ENCODE measurements at places on chromosomes 6 and 20.
A peak's percentile ranks its signal among the peaks of the same experiment; 100 is the strongest.

- no peak for DNase-seq
These were observed 408.4 kb downstream of the PKHD1 start for GRCh38 chr6:51678905-51679620.

- no peak for DNase-seq
These were observed 199.4 kb downstream of the PHACTR1 start for GRCh38 chr6:12916006-12916405.

DNA sequence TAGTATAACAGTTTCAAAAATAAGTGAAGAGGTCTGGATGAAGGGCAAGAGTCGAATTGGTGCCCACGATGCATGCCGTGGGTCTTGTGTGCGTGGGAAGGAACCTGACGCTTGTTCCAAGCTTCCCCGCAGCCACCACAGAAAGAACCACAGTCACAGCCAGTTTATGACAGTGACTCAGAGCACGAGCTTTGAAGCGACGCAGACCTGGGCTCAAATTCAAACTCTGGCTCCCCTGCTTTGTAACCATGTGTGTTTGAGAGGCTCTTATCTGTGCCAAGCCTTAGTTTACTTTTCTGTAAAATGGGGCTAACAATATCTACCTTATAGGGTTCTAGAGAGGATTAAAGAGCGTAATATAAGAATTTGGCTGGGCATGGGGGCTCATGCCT, 65.5 kb downstream of the SYNJ2 start:
- no peak for DNase-seq

DNA sequence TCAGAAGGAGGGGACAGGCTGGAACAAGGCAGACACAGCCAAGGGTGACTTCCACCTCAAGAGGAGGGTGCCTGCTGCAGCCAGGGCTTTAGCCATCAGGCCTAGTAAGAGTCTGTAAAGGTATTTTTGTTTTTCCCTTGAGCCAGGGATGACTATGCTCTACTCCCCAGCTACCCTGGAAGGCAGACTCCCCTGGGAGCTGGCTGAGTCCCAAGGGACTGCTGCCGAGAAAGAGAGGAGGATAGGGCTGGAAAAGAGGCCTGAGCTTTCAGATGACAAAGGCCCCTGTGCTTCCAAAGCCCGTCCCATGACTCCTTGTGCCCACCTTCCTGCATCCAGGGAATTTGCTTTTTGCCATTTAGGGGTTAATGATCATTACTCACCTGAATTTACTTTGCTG, 14.0 kb upstream of the GSTA4 start:
- no peak for DNase-seq

DNA sequence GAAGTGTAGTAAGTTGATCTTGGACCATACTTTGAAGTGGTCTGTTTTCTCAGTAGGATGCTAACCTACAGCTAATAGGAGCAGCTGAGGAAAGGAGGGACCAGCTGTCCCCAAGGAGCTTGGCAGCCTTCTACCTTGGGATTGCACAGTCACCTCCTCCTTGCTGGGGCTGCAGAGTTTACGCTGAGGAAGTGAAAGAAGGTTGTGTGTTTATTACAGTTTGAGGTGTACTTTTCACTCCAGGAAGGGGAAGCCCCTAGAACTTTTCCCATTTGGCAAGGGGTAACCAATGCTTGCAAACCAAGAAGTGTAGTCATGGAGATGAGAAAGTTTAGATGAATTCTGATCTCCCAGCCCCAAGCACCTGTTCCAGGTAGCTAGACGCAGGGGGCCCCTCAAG, 58.8 kb downstream of the BMP6 start:
- DNase-seq, result no peak

GRCh38 chr6:158278004-158278403, 34.3 kb upstream of the TULP4 start:
- DNase-seq, result no peak

DNA sequence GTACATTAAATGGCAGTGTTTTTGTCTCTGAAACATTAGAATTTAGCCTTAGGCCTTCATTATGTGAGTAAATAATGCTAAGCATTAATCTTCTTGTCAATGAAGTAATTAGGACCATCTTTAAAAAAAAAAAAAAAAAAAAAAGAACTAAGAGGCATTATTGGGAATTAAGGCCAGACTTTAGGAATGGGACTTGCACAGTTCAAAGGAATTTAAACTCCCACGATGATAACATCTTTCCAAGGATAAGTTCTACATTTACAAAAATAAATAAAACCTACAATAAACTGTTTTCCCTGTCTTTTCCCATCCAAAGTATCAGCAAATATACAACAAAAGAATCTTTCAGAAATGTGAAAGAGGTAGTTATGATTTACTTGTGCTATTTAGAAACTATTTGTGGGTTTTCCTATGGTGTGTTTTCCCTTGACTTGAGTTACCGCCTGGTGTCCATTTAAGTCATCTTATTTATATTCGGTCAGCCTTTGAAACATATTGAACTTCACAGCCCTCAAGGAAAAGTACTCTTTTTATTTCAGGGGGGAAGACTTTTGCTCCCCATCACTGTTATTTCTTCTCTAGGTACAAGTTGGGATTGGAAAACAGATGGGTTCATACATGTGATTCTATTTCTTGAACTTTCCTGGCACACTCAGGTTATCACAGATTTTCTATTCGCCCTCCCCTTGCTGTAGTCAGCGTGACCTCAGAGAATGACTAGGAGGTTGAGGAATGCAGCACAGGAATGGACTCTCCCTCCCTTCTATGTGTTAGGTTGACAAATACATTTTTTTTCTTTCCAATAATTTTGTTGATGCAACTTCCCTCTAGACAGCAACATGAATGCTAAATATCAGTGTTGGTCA, 13.6 kb downstream of the STMND1 start:
- DNase-seq, result peak; percentile 80

DNA sequence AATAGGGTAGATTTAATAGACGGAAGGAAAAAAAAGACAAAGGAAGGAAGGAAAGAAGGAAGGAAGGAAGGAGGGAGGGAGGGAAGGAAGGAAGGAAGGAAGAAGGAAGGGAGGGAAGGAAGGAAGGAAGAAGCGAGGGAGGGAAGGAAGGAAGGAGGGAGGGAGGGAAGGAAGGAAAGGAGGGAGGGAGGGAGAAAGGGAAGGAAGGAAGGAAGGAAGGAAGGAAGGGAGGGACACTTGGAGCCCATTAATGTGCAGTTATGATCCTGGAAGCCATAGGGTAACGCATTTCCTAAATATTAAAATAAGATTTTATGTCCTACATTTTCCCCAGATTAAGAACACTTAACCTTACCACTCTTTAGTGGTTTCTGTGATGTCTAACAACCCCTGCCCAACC, 465.7 kb downstream of the ADGRB3 start:
- no peak for DNase-seq

- no peak for DNase-seq
These were observed 41.4 kb downstream of the MAP3K5 start for GRCh38 chr6:136750696-136751521.

- no peak for DNase-seq
These were observed 256.9 kb upstream of the RNF24 start for GRCh38 chr20:4272225-4272624.

DNA sequence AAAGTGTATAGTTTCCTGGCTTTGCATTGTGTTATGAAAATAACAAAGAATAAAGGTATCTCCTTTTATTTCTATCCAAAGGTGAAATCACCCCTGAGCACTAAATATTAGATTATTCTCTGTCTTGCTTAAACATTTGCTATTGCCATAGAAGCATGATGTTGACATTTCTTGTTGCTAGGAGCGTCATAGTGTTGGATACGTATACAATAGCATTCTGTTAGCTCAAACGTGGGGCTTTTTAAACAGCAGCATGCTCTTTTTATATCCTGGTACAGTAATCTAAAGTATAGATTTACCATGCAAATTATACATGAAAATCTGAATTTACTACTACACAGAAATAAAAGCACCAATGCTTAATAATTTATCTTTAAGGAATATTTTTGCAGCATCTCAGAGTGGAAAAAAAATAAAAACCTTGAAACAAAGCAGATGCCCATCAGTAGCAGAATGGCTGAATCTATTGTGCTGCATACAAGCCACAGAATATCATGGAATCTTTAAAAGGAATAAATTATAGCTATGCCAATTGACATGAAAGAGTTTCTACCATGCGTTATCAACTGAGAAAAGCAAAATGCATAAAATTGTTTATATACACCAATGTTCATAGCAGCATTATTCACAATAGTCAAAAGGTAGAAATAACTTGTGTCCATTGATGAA, 9.6 kb upstream of the HSF2 start:
- DNase-seq, result no peak

Measured in GM04503 (cell line).